Germinal center (tissue), 1 donor: ENCODE measurements at places on chromosomes 12 and 14.

DNA sequence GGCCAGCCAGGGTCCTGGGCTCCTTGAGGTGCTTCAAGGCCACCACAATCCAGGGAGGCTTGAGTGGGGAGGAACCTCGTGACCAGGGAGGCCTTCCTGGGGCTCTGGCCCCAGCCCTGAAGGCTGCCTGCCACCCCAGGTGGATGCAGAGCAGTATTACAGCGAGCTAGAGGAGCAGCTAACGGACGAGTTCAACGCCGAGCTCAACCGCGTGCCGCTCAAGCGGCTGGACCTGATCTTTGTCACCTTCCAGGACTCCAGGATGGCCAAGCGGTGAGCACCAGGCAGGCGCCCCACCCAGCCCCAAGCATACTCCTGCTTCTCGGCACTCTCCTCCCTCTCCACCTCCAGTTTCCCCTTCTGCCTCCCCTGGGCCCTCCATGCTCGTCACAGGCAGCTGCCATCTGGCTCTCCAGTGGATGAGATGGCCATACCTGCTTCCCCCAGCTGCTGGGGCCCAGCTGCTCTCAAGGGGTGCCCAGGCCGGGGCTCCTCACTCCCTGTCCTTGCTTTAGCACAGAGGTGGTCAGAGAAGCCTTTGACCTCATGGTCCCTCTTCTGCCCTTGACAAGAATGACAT is 30.6 kb downstream of the NGB start:
- no peak for DNase-seq

DNA sequence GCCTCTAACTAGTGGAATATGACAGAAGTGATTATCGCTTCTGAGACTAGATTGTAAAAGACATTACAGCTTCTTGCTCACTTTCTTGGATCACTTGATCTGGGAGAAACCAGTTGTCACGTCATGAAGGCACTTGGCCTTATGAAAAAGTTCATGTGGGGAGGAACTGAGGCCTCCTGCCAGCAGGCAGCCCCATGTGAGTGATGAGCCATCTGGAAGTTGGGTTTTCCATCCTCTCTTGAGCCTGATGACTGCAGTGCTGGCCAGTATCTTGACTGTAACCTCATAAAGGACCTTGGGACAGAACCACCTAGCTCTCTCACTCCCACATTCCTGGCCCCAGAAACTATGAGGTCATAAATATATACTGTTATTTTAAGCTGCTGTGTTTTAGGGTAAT is 28.0 kb downstream of the TTLL5 start:
- no peak for DNase-seq

- DNase-seq = no peak
Observed at GRCh38 chr12:94186278-94187241, 38.2 kb downstream of the PLXNC1 start.

DNA sequence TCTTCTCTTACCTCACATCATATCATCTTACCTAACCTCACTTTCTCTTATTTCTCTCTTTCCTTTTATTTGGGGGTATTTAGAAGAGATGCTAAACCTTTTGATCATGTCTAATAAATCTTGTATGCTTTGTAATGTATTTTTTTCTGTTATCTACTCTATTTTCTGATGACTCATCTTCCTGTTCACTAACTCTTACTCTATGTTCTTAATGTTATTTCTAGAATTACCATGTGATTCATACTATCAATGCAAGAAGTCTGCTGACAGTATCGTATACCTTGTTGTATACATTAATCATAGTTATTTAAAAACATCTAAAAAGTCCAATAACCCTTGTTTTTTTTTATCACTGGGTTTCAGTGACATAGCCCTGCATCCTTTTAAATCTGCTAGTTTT is 62.3 kb downstream of the MGAT4C start:
- no peak for DNase-seq

GRCh38 chr12:128265566-128265965 is 1.4 kb upstream of the TMEM132C start:
- no peak for DNase-seq

- no peak for DNase-seq
Observed at GRCh38 chr12:2287151-2287550, 234.4 kb downstream of the CACNA1C start.

DNA sequence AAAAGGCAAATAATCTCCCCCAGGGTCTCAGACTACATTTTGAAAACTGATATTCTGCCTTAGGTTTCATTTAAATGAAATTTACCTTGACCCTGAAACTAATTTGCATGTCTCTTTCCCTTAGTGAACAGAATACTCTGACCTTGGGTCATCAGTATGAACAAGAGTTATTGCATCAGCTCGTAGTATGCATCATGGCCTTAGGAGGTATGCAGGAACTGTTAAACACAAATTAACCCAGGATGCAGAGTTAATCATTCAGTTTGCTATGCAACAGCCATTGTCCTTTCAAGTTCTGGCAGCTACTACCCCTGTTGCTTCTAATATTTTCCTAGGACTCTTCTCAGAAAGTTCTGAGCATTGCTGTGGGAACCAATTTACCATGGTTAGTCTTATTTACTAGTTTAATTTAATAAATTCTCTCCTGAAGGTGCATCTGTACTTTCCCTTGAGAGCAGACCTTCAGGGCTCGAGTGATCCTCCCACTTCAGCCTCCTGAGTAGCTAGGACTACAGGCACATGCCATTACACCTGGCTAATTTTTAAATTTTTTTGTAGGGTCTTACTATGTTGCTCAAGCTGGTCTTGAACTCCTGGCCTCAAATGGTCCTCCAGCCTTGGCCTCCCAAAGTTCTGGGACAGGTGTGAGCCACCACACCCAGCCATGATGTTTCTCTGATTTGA is 126.7 kb downstream of the TTC6 start:
- DNase-seq = no peak
